ENCODE measurements at places on chromosomes 2 and 18. TPM values are rescaled to one million over a fixed set of nuclear protein-coding genes. Genes with fewer than 3 reads are reported as not detected.

The PLA2R1 gene
- 2.1 TPM for total RNA-seq

The MERTK gene
- 2.3 TPM for total RNA-seq

The SERPINB2 gene
- 205 TPM for total RNA-seq

The PKDCC gene
- 0.78 TPM for total RNA-seq

The MARCHF4 gene
- 0.42 TPM for total RNA-seq

The MLPH gene
- 7.8 TPM for total RNA-seq

The CCDC102B gene
- total RNA-seq = 0.92 TPM

The WDR75 gene
- total RNA-seq = 36.6 TPM

The RAD51AP2 gene
- total RNA-seq = 0.14 TPM

The TRIM43 gene
- not detected for total RNA-seq

The SPP2 gene
- not detected for total RNA-seq

The ANKRD12 gene
- 6.6 TPM for total RNA-seq

The CCDC148 gene
- 0.14 TPM for total RNA-seq

The EDAR gene
- total RNA-seq = 0.42 TPM

The C1GALT1C1L gene
- total RNA-seq = 0.21 TPM

The LCT gene
- total RNA-seq = not detected

The DPYSL5 gene
- not detected for total RNA-seq
